ENCODE measurements at places on chromosomes 6 and 20.

GRCh38 chr20:46640536-46641311 is 10.5 kb downstream of the SLC13A3 start:
- DNase-seq: no peak

DNA sequence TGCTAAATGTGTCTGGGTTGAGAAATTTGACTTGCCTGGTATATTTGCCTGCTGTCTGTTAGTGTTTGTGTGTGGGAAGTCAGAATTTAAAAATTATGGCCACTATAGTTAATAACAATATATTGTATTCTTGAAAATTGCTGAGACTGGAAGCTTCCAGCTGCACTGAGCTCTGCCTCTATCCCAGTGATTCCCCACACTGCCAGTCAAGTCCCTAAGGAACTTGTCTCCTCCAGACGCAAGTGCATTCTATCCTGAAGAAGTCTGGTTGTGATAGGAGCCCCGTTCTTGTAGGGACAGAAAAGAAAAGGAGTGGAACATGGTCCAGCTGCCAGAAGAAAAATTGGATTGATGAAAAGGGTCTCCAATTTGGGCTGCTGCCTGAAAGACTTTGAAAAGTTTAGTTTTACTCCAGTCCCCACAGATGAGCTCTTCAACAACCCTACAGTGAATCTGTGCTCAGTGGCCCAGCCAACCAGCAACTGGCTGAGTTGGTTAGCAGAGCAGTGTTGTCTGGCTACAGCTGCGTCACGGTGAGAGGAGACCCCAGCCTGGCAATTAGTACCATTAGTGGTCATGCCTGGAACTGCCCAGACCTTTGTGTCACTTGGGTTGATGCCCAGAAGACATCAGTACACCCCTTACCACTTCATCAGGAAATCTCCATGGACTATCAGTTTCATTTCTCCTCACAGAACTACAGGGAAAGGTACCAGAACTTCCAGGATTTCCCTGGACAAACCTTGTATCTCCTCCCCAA is 183.1 kb upstream of the MCHR2 start:
- DNase-seq: no peak

DNA sequence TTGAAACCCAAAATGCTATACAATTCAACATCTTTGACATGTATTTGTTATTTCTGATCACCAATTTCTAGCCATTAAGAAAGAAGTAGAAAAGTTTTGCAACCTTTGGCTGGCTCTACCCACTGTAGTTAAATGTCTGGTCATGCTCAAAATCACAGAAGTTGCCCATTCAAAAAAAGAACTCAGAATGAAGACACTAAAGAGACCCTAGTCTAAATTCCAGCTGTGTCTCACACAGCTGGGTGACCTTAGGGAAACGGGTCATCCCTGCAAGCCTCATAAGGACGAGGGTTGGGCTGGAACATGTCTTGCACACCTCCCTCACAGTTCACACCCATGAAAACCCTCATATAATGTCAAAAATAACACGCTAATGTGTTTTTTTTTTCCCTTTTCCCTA is 10.3 kb downstream of the FOXQ1 start:
- DNase-seq: no peak

DNA sequence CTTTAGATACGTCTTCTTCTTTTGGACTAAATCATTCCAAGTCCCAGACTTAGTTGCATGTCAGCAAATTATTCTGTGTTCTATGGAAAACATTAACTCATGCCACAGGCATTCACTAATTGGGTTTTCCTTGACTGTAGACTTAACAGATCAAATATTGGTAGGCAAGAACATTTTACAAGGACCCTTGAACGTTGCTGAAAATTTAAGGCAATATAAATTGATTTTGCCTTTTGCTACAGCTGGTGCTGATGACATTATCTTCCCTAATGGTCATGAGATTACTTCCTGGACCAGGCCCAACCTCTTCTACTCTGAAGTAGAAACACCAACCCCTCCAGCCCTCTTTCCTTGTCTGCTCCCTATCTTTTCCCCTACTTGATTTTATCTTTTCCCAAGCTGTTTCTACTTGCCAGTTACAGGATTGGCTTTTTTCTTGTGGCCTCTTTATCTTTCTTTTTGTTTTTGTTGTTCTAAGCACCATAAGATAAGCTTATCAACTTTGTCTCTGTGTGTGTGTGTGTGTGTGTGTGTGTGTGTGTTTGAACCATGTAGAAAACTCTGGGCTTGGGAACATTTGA is 514.0 kb upstream of the SOX4 start:
- DNase-seq: no peak

DNA sequence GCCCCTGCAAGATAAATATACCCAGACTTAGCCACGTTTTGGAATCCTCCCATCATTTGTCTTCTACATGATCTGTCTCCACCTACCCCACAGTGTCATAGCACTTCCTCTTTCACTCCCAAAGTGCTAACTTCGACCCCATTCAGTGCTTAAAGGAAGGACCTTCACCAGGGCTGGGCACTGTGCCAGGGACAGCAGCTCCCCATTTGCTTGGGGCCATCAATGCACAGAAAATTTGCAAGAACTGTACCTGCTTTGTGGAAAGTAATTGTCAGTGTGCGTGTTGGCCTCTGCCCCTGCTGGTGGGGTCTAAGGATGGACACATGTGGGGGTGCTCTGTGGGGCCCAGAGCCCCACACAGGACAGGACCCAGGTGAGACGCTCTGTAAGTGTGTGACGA is 5.2 kb upstream of the BPIFA2 start:
- DNase-seq: no peak

DNA sequence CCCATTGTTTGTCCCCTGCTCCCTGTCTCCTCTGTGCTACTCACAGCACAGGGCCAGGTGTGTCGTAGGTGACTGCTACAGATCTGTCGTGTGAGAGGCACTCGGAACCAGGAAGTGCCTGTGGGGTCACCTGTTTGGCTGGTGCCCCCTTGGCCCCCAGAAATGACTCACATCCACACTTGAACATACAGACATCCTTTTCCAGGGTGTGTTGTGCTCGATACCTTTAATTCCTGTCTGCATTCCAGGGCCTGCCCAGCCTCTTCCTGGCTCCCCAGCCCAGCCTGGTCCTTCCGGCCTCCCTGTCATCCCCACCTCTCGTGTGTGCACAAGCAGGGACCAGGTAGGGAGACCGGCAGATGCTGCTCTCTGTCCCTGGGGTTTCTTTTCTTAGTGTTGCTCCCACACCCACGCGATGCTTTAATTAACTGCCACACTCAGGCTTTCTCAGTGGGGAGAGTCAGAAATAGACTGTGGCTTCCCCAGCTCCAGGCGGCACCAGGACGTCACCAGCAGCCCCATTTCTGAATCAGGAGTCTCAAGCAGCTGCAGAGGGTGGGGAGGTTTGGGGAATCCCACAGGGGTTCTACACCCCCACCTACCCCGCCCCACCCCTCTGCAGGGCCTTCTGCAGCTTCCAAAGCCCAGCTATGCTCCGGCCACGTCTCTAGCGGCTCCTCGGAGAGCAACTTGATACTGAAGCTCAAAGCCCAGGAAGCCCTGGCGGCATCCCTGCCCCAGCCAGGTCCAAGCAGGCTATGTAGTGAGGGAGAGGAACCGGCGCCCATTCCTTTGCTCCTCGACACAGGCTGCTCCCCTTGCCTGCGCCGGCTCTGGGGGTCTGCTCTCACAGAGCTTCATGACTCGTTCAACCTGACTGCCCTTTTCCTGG is 102.2 kb downstream of the SYCP2 start:
- no peak for DNase-seq

GRCh38 chr6:56658326-56658725 is 15.6 kb upstream of the DST start:
- DNase-seq: no peak

- no peak for DNase-seq
These were observed 68.7 kb downstream of the PHACTR2 start for GRCh38 chr6:143746202-143747119.

- no peak for DNase-seq
These were observed 6.7 kb downstream of the TGM3 start for GRCh38 chr20:2302384-2303060.

DNA sequence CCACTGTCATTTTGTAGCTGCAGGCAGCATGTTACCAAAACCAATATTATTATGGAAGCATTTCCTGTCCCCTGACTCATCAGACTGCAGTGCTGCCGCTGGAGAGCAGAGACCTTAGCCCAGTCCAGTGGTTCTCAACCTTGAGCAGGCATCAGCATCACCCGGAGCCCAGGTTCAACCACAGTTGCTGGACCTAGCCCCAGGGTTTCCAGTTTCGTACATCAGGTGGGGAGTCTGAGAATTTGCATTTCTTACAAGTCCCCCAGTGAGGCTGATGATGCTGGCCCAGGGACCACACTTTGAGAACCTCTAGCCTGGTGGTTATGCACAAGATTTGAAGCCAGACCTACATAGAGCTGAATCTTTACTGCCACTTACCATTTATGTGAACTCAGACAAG is 47.3 kb downstream of the LY86 start:
- no peak for DNase-seq

Measured in D341Med (cell line).